ENCODE measurements at places on chromosomes 16 and 17. TPM values are rescaled to one million over a fixed set of nuclear protein-coding genes. Genes with fewer than 3 reads are reported as not detected.

Gene PPY
- polyA plus RNA-seq = not detected

Gene KLHL10
- polyA plus RNA-seq = not detected

Gene HS3ST3A1
- polyA plus RNA-seq = not detected

Gene VAT1L
- not detected for polyA plus RNA-seq

Gene CNGB1
- not detected for polyA plus RNA-seq

Gene PRR11
- polyA plus RNA-seq = 0.28 TPM

Gene PRR35
- polyA plus RNA-seq = not detected

Gene CDRT15L2
- not detected for polyA plus RNA-seq

Gene ARHGDIG
- polyA plus RNA-seq = 0.28 TPM

Gene EVI2B
- polyA plus RNA-seq = 0.53 TPM

Gene CRHR1
- polyA plus RNA-seq = not detected

Gene GPR179
- 0.70 TPM for polyA plus RNA-seq

Gene MYH8
- 0.21 TPM for polyA plus RNA-seq

Gene ZG16
- polyA plus RNA-seq = 0.01 TPM

Gene NUDT7
- polyA plus RNA-seq = 3.8 TPM

Gene TBC1D28
- polyA plus RNA-seq = not detected

Gene CHST4
- not detected for polyA plus RNA-seq

Gene ABCA8
- 10.8 TPM for polyA plus RNA-seq

Gene MT1E
- 122 TPM for polyA plus RNA-seq

Gene SOST
- not detected for polyA plus RNA-seq

Gene LDHD
- polyA plus RNA-seq = 27.8 TPM

Gene CCDC144A
- polyA plus RNA-seq = 0.14 TPM

Gene ADAP2
- 1.0 TPM for polyA plus RNA-seq

Gene CBFB
- polyA plus RNA-seq = 24.3 TPM

Gene TP53TG3C
- not detected for polyA plus RNA-seq

Gene HP
- 13.0 TPM for polyA plus RNA-seq

Gene ZNF629
- 7.8 TPM for polyA plus RNA-seq

Gene RAB40B
- polyA plus RNA-seq = 3.9 TPM

Gene HOXB6
- polyA plus RNA-seq = 1.6 TPM

Gene OR2C1
- polyA plus RNA-seq = not detected

Gene SMTNL2
- 210 TPM for polyA plus RNA-seq

Gene DNAI2
- polyA plus RNA-seq = not detected

Gene HCRT
- polyA plus RNA-seq = not detected

Gene FAM171A2
- polyA plus RNA-seq = 0.23 TPM

Gene TPSB2
- polyA plus RNA-seq = 1.9 TPM

Gene CCL15
- not detected for polyA plus RNA-seq

Gene SBK1
- polyA plus RNA-seq = 1.9 TPM

Gene MYL4
- polyA plus RNA-seq = 0.52 TPM

Gene CTRL
- polyA plus RNA-seq = 1.1 TPM

Gene ABCC11
- 0.12 TPM for polyA plus RNA-seq

Gene MAPT
- 61.3 TPM for polyA plus RNA-seq

Gene ITGAD
- polyA plus RNA-seq = 0.05 TPM

Gene SMIM5
- 0.17 TPM for polyA plus RNA-seq

Data from psoas muscle (tissue), 8 donors.